ENCODE measurements at places on chromosomes 16 and 17.

DNA sequence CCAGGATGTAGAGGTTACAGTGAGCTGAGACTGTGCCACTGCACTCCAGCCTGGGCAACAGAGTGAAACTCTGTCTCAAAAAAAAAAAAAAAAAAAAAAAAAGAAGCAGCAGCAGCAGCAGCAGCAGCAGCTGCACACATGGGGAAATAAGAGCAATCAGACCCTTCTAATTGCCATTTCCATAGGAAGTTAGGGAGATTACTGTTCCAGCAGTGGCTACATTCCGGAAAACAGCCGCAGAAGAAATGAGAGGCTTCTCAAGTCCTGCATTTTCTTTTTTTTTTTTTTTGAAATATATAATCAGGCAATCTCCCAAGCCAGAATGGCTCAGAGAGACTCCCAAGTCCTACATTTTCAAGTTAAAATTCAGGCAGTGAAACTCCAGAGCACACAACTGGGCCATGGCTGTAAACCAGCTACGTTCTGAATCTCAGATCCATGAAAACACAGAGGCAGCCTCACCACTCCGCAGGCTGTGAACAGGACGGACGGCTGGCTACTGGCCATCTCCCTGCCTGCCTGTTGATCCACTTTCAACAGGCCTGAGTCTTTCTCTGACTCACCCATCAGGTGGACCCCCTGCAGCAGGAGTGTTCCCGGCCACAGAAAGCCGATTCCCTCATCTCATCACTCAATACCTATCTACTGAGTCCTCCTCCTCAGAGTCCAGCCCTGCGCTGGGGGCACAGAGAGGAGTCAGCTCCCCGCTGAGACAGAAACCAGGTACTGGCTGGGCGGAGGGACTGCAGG lies 15.0 kb downstream of the TRPV1 start:
- DNase-seq: no peak

DNA sequence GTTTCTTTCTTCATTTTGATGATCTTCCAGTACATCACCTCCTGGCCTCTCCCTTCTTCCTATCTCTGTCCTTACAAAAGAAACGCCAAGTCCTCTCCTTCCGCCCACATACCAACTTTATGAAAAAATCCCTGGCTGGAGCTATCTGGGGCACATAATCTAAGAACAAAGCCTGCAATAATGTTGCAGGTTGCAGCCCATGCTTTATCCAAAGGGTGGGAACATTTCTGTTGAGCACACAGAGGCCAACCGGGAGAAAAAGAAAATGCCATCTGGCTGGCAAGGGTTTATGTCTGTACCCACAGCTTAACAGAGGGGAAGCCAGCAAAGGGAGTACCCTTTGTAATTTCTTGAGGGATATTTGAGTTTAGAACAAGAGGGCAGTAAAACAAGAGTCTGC lies 409.6 kb downstream of the SOX9 start:
- DNase-seq: no peak

DNA sequence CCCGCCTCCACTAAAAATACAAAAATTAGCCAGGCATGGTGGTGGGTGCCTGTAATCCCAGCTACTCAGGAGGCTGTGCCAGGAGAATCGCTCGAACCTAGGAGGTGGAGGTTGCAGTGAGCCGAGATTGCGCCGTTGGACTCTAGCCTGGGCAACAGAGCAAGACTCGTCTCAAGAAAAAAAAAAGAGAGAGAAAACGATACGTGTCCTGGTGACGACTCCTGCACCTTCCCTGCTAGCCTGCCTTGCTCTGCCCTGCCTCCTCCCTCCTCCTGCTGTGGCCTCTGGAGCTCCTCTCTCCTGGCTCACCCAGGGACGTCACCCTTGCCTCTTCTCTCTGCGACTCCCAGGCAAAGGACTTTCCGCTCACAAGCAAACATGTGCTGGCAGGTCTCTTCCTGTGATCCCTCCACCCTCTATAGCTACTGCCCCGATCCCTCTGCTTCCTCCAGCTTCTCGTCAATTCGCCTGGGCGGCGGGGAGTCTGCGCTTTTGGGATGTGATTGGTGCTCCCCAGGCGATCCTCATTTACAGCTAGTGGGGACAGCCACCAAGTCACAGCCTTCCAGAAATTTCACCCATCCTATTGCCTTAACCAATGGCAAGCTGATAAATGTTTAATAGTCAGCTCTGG lies 25.5 kb upstream of the CBX4 start:
- no peak for DNase-seq

DNA sequence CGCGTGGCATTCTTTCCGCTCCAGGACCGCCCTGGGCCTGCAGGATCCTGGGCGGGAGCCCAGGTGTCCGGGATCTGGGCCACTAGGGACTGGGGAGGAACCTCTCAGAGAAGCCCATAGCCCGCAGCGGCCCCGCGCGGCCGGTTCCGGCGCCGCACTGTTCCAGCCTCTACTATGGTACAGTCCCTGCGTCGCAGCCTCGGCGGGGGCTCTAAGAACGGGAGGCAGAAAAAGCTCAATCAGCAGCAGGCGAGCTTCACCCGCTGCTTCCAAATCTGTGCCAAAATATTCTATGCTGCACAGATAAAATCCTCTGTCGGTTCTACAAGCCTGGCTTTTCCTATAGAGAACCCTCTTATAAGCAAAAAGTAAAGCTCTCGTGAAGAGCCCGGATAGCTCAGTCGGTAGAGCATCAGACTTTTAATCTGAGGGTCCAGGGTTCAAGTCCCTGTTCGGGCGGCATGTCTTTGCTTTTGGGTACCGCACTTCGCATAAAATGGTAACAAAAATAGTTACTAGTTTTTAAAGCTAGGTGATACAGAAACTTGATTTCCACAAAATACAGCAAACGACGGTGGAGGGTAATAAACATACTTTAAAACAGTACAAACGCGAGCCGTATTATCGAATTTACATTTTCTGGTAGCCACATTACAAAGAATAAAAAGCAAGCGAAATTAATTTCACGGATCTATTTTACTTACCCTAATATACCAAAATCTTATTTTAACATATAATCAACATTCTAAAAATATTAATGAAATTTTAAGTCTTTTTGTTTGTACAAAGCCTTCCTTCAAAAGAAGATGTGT lies 661 bp upstream of the ALOXE3 start:
- DNase-seq: peak; percentile 79

DNA sequence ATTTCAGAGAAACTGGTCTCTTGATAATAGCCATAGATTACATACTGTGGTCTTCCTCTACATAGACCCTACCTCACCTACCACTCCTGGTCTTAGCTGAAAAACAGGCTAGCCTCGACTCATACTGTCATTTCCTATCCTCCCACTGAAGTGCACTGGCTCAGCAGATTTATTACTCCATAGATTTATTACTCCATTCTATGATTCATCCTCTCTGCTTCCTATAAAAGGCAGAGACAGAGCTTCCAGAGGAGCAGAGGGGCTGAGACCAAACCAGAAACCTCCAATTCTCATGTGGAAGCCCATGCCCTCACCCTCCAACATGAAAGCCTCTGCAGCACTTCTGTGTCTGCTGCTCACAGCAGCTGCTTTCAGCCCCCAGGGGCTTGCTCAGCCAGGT lies at the start of gene CCL7:
Gene CCL7 (plus strand): TSS at position 253 of the 400 bp plus-strand sequence. CDS start 70 bp downstream, at position 323.
- DNase-seq: no peak

GRCh38 chr17:65047941-65048340 lies 8.6 kb downstream of the GNA13 start:
- no peak for DNase-seq

DNA sequence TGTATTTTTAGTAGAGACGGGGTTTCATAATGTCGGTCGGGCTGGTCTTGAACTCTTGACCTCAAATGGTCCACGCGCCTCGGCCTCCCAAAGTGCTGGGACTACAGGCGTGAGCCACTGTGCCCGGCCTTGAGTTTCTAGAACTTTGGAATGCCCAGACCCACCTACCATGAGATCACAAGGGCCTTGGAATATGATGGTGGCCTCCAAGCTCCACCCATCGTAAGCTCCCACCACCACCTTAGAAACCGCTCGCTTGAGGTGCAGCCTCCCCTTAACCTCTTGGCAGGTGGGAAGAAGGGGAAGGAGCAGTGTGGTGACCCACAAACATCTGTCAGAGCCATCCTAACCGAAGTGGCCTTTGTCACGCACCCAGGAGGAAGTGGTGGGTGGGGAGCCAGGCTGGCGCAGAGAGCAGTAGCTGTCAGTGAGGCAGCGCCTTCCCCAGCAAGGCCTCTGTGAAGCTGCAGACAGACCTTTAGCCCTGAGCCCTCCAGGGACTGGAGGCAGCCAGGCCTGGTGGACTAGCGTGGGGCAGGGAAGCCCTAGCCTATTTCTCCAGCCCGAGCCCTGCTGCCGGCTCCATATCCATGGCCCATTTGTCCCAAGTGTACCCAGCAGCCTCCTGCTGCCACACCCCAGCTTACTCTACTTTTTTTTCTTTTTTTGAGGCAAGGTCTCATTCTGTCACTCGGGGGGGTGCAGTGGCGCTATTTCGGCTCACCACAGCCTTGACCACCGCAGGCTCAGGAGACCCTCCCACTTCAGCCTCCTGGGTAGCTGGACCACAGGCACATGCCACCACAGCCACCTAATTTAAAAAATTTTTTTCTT lies 13.1 kb upstream of the SEPHS2 start:
- DNase-seq: peak; percentile 89

DNA sequence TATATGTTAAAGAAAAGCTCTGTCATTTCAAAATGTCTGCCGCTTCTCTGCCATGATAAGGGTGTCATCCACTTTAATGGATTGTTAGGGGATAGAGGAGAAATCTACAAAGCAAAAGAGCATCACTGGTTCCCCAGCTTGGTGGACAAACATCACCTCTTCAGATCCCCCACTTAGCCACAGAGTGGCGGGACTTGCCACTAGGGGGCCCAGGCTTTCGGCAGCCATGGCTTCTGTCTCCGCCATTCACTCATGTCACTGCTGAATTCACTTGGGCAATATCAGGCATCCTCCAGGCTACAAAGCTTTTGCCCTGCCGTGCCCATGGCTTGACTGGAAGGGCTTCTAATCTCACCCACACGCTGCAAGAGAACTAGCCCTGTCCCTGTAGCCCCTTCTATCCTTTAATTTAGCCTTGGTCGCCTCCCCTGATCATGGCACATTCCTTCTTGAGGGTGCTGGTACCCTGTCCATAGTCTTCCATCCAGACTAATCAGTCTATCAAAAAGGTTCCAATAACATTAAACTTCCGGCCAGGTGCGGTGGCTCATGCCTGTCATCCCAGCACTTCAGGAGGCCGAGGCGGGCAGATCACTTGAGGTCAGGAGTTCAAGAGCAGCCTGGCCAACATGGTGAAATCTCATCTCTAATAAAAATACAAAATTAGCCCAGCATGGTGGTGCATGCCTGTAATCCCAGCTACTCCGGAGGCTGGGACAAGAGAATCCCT lies 34.7 kb downstream of the SBK1 start:
- peak; percentile 63 for DNase-seq

- no peak for DNase-seq
Measured at GRCh38 chr17:7184091-7184488, 4.9 kb upstream of the ASGR1 start.

- no peak for DNase-seq
Measured at GRCh38 chr16:78004517-78004916, 17.8 kb upstream of the CLEC3A start.

DNA sequence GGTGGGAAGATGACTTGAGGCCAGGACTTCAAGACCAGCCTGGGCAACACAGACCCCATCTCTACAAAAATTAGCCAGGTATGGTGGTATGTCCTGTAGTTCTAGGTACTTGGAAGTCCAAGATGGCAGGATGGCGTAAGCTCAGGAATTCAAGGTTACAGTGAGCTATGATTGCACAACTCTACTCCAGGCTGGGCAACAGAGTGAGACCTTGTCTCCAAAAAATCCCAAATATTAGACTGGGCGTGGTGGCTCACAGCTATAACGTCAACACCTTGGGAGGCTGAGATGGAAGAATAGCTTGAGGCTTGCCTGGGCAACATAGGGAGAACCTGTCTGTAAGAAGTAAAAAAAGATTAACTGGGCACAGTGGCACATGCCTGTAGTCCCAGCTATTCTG lies 30.8 kb downstream of the SUZ12 start:
- DNase-seq: no peak

DNA sequence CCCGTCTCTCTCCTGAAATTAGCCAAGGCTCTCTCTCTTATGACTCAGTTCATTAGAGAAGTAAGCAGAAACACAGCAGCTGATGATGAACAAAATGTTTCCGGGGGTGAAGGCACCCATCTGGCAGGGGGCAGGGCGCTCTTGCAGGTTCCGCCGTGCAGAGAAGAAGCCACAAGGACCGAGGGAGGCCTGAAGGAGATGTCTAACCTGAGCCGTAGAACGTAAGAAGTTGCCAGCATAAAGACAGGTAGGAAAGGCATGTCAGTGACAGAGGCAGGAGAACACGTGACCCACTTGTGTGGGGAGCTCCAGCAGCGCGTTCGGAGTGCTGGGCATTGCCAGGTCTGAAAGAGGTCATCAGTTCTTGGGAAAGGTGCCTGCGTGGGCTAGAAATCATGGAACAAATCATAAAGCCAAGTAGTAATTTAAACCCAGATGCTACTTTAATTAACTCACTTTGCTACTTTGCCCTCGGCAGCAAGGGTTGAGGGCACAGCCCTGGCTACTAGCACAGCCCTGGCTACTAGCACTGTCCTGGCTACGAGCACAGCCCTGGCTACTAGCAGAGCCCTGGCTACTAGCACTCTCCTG lies 198.6 kb downstream of the RPTOR start:
- peak; percentile 77 for DNase-seq

DNA sequence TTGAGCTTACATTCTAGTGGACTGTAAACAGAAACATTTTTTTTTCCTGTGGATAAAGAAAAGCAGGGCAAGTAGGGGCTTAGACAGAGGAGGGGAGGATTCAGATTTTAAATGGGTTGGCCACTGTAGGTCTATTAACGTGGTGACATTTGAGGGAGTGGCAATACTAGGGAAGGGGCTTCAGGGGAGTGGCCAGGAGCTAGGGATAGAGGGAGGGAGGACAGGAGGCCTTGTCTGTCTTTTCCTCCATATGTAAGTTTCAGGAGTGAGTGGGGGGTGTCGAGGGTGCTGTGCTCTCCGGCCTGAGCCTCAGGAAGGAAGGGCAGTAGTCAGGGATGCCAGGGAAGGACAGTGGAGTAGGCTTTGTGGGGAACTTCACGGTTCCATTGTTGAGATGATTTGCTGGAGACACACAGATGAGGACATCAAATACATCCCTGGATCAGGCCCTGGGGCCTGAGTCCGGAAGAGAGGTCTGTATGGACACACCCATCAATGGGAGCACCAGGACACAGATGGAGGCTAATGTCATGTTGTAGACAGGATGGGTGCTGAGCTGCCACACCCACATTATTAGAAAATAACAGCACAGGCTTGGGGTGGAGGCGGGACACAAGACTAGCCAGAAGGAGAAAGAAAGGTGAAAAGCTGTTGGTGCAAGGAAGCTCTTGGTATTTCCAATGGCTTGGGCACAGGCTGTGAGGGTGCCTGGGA lies 6.5 kb upstream of the HBM start:
- DNase-seq: no peak

GRCh38 chr17:67922503-67922902 lies 73.8 kb downstream of the C17orf58 start:
- DNase-seq: no peak

All from CD4-positive, alpha-beta T cell treated with Interleukin-6 at 100 ng/mL for 8 hours (primary cell).